ENCODE measurements at places on chromosomes 3 and 15.

DNA sequence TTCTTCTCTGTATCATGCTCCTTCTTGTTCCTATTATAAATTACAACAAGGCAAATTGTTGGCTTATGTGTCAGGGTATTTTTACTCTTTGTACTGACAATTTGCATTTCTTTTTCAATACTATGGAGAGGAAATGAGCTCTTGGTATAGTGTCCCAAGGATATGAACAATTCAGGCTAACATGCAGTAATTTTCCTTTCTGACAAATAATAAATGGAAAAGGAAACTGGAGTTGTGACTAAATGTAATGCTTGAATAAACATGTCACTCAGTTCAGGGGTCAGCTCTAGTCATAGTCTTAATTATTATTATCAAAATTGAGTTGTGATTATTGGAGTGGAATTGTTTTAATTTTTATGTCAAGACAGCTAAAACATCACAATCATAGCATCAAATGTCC is 256.0 kb upstream of the ZPLD1 start:
- DNase-seq = no peak

GRCh38 chr3:150082898-150083654 is 112.4 kb upstream of the PFN2 start:
- DNase-seq = no peak

DNA sequence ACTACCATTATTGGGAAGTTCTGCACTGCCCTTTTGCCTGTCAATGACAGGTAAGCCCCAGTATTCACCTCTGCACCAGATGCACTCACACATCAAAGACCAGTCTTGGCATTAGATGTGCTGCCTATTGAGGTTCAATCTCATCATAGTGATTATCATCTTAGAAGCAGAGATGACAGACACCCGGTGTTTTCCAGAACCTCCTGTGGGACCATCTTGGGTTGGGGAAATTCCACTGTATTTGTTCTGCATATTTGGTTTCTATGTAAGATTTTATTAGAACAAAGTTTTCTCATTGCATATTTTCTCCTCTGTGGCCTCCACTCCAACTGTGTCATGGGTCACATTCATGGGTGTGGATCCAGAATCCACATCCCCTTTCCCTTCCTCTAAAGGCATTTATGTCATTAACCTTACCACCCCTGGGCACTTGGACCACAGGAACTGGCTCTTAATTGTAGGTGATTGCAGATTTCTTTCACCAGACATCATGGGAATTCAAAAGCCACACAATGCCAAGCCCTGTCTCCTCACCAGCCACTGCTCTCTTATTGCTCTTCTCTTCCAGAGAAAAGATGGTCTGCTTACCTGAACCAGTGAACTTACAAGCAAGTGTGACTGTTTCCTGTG is 31.2 kb downstream of the PLA1A start:
- DNase-seq = peak; percentile 62

DNA sequence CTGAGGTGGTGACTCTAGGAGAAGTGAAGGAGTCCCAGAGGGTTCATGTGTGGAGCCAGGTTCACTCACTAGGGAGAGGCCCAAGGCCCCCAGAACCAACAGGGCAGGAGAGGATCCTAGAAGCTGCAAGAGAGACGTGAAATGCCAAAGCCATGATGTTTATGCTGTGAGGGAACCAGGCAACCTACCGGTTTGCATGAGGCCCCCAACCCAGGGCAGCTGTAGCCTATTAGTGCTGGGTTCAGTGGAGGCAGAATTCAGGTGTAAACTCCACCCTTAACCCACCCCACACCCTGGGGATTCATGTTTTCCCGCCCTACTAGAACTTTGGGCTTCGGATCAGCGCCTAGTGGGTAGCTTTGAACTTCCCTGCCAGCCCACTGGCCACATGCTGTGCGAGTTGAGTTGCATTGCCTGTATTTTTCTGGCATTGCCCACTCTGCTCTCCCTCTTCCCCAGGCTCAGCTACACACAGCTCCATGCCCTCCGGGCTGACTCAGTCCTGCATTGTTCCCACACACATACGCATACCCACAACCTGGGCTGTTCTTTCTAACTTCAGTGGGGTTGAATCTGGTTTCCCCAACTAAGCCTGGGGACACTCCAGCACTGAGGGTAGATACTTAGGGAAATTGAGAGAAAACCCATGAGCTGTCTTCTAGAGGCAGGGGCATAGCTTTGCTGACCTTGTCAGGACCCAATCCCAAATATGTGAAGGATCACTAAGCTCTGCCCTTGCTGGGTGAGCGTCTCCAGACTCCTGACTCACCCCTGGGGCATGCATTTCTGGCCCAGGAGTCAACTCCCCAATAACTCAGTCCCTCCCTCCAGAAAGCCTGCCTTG is 2.0 kb upstream of the ZBTB47 start:
- no peak for DNase-seq

DNA sequence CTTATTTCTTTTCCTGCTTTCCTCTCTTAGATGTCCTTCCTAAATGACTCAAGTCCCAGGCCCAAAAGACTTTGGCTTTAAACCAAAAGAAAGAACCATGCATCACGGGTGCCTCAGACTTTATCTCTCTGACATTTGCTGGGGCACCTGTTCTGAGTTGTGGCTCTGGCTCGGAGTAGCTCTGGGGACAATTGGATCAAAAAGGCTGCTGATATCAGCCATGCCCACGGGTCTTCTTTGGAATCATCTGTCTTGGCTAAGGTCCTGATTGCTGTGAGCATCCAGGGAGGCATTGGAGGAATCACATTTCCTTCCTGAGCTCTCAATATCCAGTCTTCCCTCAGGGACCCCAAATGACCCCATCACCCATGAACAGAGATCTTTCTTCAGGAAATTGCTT is 59.9 kb downstream of the CLSTN2 start:
- no peak for DNase-seq

GRCh38 chr15:29569533-29570092 is 252.7 kb downstream of the TJP1 start:
- DNase-seq = no peak

DNA sequence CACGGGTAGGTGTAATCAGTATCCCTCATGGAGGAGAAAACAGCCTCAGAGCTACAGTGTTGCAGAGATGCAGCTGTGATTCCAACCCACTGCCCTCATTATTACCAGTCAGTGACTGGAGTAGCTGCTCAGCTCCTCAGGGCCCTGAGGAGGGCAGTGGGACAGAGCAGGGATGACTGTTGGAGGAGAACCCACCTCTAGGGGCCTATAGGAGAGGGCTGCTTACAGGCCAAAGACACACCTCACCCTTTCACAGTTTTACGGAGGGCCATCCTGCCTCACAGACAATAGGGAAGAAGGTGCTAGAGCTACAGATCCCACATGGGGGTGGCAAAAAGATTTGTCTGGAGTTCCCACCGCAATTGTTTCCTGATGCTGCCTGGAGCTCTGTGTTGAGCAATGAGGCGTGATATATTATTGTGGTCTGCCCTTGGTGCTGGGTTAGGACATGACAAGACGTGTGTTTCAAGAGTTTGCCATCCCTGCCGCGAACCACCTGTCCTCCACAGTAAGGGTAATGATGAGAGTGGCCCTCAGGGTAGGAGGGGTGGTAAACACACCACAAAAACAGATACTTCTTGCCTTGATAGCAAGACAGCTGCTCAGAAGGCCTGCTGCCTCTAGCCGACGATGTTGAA is 140.5 kb upstream of the TPM1 start:
- DNase-seq = no peak

DNA sequence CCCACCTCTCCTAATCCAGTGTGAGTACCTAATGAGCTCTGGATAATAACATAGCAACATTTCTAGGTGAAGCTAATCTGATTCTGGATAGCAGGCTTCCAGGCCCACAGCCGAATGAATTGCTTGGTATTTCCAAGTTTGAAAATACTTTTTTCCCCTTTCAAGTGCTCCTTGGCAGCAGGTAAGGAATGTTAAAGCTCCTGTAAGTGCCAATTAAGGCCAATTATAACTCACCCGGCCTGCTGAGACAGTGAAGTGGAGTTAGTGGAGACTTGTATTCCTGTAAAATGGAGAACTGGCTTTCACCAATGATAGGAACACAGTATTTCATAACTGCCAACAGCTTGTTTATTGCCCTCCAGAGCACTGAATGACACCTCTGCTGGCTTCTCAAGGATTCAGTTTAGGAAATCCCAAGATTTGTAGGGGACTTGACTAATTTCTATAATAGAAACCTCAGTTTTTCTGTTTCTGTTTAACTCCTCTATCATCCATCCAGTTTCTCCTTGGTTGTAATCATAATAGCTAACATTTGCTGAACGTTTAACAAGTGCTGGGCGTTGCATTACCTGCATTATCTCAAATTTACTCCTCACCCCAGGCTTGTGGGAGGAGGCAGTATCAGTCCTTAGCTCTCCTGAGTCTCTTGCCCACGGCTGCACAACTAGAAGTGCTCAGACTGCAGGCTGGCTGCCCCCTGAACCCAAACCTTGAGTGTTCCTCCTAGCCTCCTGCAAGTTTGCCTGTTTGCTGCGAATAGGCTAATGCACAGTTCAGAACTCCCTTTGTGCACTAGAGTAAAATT is 52.7 kb upstream of the SCAANT1 start:
- no peak for DNase-seq

DNA sequence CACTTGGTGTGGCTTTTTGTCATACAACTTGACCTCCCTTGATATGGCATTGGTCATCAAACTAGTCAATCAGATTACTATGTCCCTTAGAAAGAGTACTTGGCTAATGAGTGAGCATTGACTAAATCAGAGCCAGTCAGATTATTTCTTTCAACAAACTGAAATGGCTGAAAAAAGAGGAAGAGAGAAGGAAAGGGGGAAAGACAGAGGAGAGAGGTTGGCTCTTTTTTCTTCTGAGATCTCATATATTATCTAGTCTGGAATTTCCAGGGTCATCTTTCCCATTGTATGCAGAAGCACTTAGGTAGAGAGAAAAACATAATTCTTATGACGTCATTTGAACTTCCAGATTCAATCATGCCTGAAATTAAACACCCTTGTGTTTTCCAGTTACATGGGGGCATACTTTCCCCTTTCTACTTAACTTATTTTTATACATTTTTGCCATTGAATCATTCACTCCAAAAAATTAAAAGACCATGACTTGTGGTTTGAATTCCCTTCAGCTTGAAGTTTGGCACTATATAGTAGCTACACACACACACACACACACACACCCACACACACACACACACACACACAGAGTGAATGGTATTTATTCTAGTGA is 387.8 kb downstream of the LSAMP start:
- DNase-seq = peak; percentile 36

DNA sequence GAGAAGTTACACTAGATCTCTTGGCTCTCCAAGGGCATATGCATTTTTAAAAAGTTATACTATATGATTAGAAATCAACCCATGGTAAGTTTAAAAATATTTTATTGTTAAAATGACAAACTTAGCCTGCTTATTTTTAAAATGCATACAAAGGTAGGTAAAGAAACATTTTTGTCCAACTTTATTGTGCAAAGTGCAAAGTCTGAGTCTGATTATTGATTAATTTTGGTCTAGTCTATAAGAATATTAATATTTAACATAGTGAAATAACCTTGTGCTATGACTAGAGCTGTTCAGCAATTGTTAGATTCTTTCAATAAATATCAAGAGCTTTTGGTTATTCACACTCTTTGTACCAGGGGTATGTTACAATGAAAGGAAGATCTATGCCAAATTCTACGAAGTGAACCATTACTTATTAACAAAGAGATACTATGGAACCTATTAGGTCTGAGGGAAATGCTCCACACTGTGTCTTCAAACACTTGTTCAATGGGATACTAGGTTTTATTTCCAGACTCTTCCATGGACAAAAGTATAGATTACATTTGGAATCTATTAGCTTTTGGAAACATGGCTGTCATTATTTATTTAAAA is 70.4 kb downstream of the DIPK2A start:
- DNase-seq = no peak

GRCh38 chr3:139689708-139690228 is 12.0 kb upstream of the NMNAT3 start:
- DNase-seq = no peak

DNA sequence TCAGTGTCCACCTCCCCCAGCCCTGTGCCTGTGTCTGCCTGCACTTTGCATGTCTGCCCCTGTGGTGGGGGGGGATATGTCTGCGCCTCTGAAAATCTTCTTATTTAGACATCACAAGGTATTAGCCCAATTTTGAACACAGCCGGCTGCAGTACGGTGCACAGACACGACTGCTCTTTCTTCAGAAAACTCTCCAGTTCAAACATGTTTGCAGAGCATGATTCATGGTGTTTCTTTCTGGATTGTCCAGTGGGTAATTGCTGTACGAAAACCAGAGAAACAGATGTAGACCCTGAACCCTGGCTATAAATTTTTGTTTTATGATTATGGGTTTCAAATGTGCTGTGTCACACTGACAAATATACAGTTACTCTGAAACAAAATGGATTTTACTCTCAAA is 3.4 kb upstream of the RARB start:
- DNase-seq = no peak

- no peak for DNase-seq
These were observed 7.7 kb upstream of the C15orf39 start for GRCh38 chr15:75193976-75194375.

- no peak for DNase-seq
These were observed 104.5 kb downstream of the ADCY5 start for GRCh38 chr3:123344175-123344906.

DNA sequence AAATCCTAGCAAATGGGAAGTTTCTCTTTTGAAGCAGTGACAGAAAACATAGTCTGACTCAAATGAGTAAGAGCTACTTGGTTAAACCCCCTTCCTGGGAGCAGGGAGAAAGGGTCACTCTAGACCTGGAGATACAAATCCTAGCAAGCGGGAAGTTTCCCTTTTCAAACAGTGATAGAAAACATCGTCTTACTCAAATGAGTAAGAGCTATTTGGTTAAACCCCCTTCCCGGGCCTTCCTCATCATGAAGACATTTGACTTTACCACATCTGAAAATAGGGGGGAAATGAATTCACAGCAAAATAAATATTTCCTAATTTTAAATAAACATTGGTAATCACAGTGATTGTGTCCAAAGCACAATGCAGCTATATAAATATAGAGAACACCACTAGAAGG is 79.2 kb downstream of the FOXB1 start:
- no peak for DNase-seq

GRCh38 chr3:131840156-131840797 is 194.5 kb downstream of the CPNE4 start:
- DNase-seq = no peak

DNA sequence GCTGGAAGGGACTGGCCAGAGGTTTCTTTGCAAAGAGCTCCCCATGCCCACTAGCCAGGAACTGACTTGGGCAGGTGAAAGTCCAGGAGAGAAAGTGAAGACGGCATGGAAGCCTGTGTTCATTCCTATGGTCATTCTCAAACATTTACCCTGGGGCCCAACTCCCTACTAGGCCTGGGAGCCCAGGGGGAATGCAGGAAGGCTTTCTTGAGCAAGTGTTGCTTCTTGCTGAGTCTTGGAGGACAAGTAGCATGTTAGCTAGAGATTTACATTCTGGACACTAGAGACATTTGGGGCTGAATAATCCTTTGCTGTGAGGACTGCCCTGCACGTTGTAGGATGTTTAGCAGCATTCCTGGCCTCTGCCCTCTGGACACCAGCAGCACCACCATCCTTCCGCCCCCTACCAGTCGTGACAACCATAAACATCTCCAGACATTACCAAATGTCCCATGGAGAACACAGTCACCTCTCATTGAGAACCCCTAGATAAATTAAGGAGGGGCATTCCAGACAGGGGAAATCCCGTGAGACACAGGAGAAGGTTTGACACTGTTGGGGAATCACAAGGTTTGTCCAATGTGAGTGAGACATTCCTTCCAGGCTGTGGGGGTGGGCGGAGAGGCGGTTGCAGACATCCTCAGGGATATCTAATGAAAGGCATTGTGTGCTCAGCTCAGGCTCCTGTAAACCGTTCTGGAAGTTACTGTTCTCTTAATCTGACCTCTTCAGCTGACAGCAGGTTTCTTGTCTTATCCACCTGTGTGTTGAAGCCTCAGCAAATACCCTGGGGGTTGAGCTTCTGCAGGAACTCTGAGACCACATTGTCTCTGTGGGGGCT is 236.2 kb downstream of the TLE3 start:
- DNase-seq = no peak

Measured in GM06990 (cell line).